ENCODE measurements at places on chromosomes 2 and 18.

- no peak overlapping the region for H3K27ac ChIP-seq
- no peak overlapping the region for H3K4me3 ChIP-seq
- no peaks in the 10 kb centered on the region for H3K36me3 ChIP-seq
- DNase-seq = no peak
- H3K27me3 ChIP-seq = no peaks in the 10 kb centered on the region
Observed at GRCh38 chr2:37851428-37851827, 73.7 kb upstream of the RMDN2 start.

GRCh38 chr2:9002313-9002636 lies 1.2 kb downstream of the MBOAT2 start:
- H3K27me3 ChIP-seq = no peaks in the 10 kb centered on the region
- H3K4me1 ChIP-seq = no peaks in the 10 kb centered on the region
- H3K27ac ChIP-seq = no peak overlapping the region
- no peak overlapping the region for H3K4me3 ChIP-seq

- H3K4me3 ChIP-seq = no peak overlapping the region
- H3K27ac ChIP-seq = no peak overlapping the region
- no peaks in the 10 kb centered on the region for H3K27me3 ChIP-seq
- no peak for DNase-seq
- no peaks in the 10 kb centered on the region for H3K36me3 ChIP-seq
Observed at GRCh38 chr18:7207366-7207915, 23.4 kb upstream of the LRRC30 start.

DNA sequence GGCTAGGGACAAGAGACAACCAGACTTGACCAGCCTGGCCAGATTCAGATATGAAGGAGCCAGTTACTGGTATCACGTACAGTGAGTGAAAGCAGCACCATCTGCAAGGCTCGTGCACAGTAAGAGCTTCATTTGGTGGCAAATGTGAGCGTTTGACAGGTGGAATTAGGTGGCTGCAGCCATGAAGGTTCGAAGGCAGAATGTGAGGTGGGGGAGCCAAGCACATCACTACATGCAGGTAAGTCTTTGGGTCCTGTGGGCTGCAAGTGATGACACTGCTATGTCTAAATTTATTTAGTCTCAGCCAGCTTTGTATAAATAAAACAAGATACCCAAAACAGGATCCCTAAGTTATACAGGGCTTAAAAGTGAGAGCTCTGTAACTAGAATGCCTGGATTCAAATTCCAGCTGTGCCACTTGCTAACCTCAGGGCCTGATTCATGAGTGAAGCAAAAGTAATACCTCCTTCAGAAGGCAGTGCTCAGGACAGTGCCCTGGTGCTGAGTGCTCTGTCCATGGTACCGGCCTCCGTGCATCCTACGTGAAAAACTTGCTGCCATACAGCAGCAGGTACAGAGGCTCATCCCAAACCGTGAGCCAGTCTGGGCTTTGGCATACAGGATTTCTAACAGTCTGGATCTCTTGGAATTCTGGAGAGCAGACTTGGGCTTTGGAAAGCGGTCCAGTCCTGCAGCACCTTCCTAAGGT lies 18.6 kb downstream of the DDX18 start:
- no peak overlapping the region for H3K4me3 ChIP-seq
- no peaks in the 10 kb centered on the region for H3K27me3 ChIP-seq
- peaks cover 10% of the 10 kb centered on the region for H3K36me3 ChIP-seq
- DNase-seq = no peak
- no peak overlapping the region for H3K27ac ChIP-seq

- H3K4me1 ChIP-seq = no peaks in the 10 kb centered on the region
- H3K4me3 ChIP-seq = no peak overlapping the region
- no peaks in the 10 kb centered on the region for H3K36me3 ChIP-seq
- DNase-seq = no peak
- no peak overlapping the region for H3K27ac ChIP-seq
Observed at GRCh38 chr2:102296449-102296848, 14.9 kb upstream of the IL1RL1 start.

DNA sequence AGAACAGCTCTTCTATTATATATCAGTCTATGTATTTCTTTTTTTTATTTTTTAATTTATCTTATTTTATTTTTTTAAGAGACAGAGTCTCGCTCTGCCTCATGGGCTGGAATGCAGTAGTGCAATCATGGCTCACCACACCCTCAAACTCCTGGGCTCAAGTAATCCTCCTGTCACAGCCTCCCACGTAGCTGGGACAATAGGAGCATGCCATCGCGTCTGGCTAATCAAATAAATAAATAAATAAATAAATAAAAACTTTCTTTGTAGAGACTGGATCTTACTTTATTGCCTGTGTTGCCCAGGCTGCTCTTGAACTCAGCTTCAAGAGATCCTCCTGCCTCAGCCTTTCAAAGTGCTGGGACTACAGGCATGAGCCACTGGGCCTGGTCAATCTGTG lies 117.0 kb downstream of the RBMS1 start:
- no peaks in the 10 kb centered on the region for H3K27me3 ChIP-seq
- H3K36me3 ChIP-seq = no peaks in the 10 kb centered on the region
- no peak overlapping the region for H3K4me3 ChIP-seq
- peak overlapping the region; percentile 43 for H3K27ac ChIP-seq
- no peak for DNase-seq

DNA sequence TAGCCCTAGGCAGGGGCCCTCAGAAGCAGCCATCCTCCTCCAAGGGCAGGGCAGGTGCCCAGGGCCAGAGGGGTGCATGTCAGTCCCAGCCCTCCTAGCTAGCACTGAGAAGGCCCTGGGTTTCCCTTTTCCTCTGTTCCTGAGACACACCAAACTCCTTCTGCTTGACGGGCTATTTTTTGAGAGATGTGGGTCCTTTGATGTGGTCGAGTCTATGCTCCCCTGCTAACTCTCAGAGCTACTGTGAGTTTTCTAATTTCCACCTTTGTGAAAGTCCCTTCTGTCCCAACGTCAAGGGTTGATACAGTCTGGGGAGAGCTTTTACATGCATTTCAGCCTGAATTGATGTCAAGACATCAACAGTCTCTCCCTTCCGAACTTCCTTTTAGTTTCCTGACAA lies 51.4 kb downstream of the TRPM8 start:
- no peaks in the 10 kb centered on the region for H3K4me1 ChIP-seq
- no peak overlapping the region for H3K4me3 ChIP-seq
- no peaks in the 10 kb centered on the region for H3K36me3 ChIP-seq
- no peaks in the 10 kb centered on the region for H3K27me3 ChIP-seq
- DNase-seq = no peak

GRCh38 chr18:26911840-26912239 lies 46.3 kb upstream of the AQP4 start:
- H3K27ac ChIP-seq = no peak overlapping the region
- no peak overlapping the region for H3K4me3 ChIP-seq
- no peaks in the 10 kb centered on the region for H3K36me3 ChIP-seq
- no peaks in the 10 kb centered on the region for H3K4me1 ChIP-seq
- no peak for DNase-seq
- no peaks in the 10 kb centered on the region for H3K27me3 ChIP-seq

DNA sequence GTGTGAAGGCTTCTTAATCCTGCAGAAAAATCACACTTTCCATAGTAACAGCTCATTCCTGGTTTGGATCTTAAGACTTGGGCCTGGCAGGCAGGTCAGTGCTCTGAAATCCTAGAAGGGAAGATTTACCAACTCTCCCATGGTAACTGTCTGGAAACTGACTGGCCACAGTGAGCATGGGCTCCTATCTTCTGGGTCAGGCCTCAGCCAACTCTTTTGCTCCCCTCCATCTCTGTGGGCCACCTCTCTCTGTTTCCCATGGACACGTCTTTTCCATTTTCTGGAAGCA lies 86.7 kb downstream of the ACAA2 start:
- H3K4me3 ChIP-seq = no peak overlapping the region
- H3K27ac ChIP-seq = no peak overlapping the region
- H3K4me1 ChIP-seq = no peaks in the 10 kb centered on the region
- DNase-seq = no peak
- H3K27me3 ChIP-seq = no peaks in the 10 kb centered on the region
- H3K36me3 ChIP-seq = no peaks in the 10 kb centered on the region

- peak overlapping the region; percentile 86 for H3K4me3 ChIP-seq
- peaks cover 54% of the 10 kb centered on the region for H3K4me1 ChIP-seq
- no peaks in the 10 kb centered on the region for H3K36me3 ChIP-seq
- peak; percentile 38 for DNase-seq
- H3K27me3 ChIP-seq = no peaks in the 10 kb centered on the region
- peak overlapping the region; percentile 100 for H3K27ac ChIP-seq
Observed at GRCh38 chr2:156437272-156437930, 1.2 kb downstream of the GPD2 start.

GRCh38 chr18:6021306-6022073 lies 126.2 kb upstream of the TMEM200C start:
- no peaks in the 10 kb centered on the region for H3K36me3 ChIP-seq
- no peak overlapping the region for H3K4me3 ChIP-seq
- no peak overlapping the region for H3K27ac ChIP-seq
- no peak for DNase-seq

GRCh38 chr2:119753930-119754321 lies 5.8 kb upstream of the PTPN4 start:
- peak overlapping the region; percentile 37 for H3K27ac ChIP-seq
- DNase-seq = no peak
- H3K4me1 ChIP-seq = peaks cover 20% of the 10 kb centered on the region
- no peak overlapping the region for H3K4me3 ChIP-seq

GRCh38 chr2:240478346-240479110 lies 43.1 kb downstream of the GPC1 start:
- no peaks in the 10 kb centered on the region for H3K4me1 ChIP-seq
- DNase-seq = no peak
- H3K36me3 ChIP-seq = no peaks in the 10 kb centered on the region
- H3K4me3 ChIP-seq = no peak overlapping the region
- no peak overlapping the region for H3K27ac ChIP-seq

GRCh38 chr2:64888591-64889309 lies 100.4 kb upstream of the SLC1A4 start:
- no peaks in the 10 kb centered on the region for H3K4me1 ChIP-seq
- no peak overlapping the region for H3K4me3 ChIP-seq
- no peak for DNase-seq
- no peak overlapping the region for H3K27ac ChIP-seq
- H3K36me3 ChIP-seq = no peaks in the 10 kb centered on the region

DNA sequence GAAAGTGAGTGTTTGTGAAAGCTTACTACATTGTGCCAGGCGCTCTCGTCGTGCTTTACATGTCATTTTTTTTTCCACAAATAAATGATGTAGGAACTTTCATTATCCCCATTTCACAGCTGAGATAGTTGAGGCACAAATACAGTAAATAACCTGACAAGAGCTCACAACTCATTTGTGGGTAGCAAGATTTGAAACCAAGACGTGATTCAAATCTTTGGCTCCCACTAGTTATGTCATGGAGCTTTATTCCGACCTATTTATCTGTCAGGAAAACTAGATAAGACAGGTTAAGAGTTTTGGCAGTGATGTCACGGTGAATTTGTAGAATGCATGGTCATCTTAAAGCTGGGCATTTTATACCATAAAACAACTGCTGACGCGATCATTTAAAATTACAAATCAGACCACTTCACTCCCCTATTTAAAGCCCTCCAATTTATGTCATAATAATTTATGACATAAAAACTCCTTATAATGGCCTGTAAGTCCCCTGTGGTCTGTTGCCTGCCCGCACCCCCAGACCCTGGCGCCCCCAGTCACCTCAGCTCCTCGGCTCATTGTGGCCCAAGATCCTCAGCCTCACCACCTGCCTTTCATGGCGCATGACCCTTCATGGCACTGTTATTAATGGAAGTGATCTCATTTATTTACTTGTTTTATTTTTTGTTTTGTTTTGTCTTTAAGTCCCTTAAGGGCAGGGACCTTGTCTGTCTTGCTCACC lies 678 bp upstream of the ZNF24 start:
- H3K4me1 ChIP-seq = peaks cover 33% of the 10 kb centered on the region
- DNase-seq = no peak
- H3K4me3 ChIP-seq = peak overlapping the region; percentile 90

DNA sequence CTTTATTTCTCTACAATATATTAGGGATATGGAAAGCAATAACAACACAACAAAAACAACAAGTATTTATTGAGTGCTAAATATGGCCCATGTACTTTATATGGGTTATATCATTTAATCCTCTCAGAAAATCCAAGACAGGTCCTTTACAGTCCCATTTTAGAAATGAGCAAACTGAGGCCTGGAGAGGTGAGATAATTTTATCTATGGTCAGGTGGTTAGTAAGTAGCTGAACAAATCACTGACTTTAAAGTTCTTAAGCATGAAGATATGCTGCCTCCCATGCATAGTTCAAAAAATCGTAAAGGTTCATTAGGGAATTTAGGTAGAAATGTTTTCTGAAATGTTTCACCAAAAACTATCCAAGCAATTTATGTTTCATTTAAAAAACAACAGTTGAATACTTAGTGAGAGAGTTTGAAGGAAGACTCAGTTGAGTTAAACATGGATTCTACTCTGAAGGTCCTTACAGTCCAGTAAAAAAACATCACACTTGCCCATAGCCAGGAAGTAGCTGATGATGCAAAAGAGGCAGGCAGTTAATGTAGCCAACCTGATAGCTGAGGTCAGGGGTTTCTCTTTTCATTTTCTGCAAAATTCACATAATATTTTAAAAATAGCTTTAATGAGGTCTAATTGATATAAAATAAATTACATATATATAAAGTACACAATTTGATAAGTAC lies 7.6 kb upstream of the NFE2L2 start:
- no peaks in the 10 kb centered on the region for H3K27me3 ChIP-seq
- no peak overlapping the region for H3K27ac ChIP-seq

GRCh38 chr2:175464311-175464670 lies 282.8 kb upstream of the ATP5MC3 start:
- H3K36me3 ChIP-seq = no peaks in the 10 kb centered on the region
- H3K27me3 ChIP-seq = no peaks in the 10 kb centered on the region
- no peak overlapping the region for H3K4me3 ChIP-seq
- no peak for DNase-seq
- no peaks in the 10 kb centered on the region for H3K4me1 ChIP-seq

- no peaks in the 10 kb centered on the region for H3K27me3 ChIP-seq
- no peak overlapping the region for H3K27ac ChIP-seq
- H3K4me3 ChIP-seq = no peak overlapping the region
- DNase-seq = peak; percentile 34
Observed at GRCh38 chr2:230441227-230441897, 25.4 kb downstream of the SP100 start.

GRCh38 chr2:181573140-181573736 lies 83.7 kb downstream of the CERKL start:
- H3K4me1 ChIP-seq = no peaks in the 10 kb centered on the region
- no peaks in the 10 kb centered on the region for H3K36me3 ChIP-seq
- no peak for DNase-seq
- no peaks in the 10 kb centered on the region for H3K27me3 ChIP-seq

- peaks cover 25% of the 10 kb centered on the region for H3K4me1 ChIP-seq
Observed at GRCh38 chr2:39719317-39719716, 53.6 kb downstream of the TMEM178A start.

- H3K27ac ChIP-seq = no peak overlapping the region
- no peaks in the 10 kb centered on the region for H3K27me3 ChIP-seq
- H3K4me1 ChIP-seq = no peaks in the 10 kb centered on the region
- H3K4me3 ChIP-seq = no peak overlapping the region
- no peaks in the 10 kb centered on the region for H3K36me3 ChIP-seq
Observed at GRCh38 chr2:5976531-5977065, 284.4 kb downstream of the SOX11 start.

GRCh38 chr2:9961013-9961412 lies 9.5 kb downstream of the GRHL1 start:
- no peaks in the 10 kb centered on the region for H3K27me3 ChIP-seq
- no peak overlapping the region for H3K4me3 ChIP-seq
- H3K27ac ChIP-seq = no peak overlapping the region
- H3K36me3 ChIP-seq = peaks cover 30% of the 10 kb centered on the region
- no peaks in the 10 kb centered on the region for H3K4me1 ChIP-seq

Data from psoas muscle (tissue), 8 donors.